ENCODE measurements at places on chromosomes 4 and X. TPM values are rescaled to one million over a fixed set of nuclear protein-coding genes. Genes with fewer than 3 reads are reported as not detected.

MUC7 gene
- not detected for total RNA-seq

FHDC1 gene
- total RNA-seq = 0.25 TPM

SLC2A9 gene
- 1.4 TPM for total RNA-seq

LANCL3 gene
- total RNA-seq = 0.12 TPM

CLGN gene
- total RNA-seq = 29.0 TPM

ARL9 gene
- total RNA-seq = under 0.01 TPM

RASL11B gene
- total RNA-seq = not detected

DMRTC1 gene
- not detected for total RNA-seq

CHRNA9 gene
- total RNA-seq = 0.12 TPM

SMARCA1 gene
- total RNA-seq = 65.7 TPM

ERCC6L gene
- total RNA-seq = 12.4 TPM

HTRA3 gene
- total RNA-seq = 0.55 TPM

TMEM31 gene
- total RNA-seq = not detected

PDE6B gene
- 0.22 TPM for total RNA-seq

GRIA2 gene
- under 0.01 TPM for total RNA-seq

EVC2 gene
- 10.0 TPM for total RNA-seq

LEF1 gene
- 0.33 TPM for total RNA-seq

PORCN gene
- total RNA-seq = 5.2 TPM

TLR3 gene
- 1.8 TPM for total RNA-seq

RAB9A gene
- total RNA-seq = 41.0 TPM

LONRF3 gene
- 1.00 TPM for total RNA-seq

IL1RAPL1 gene
- total RNA-seq = 11.5 TPM

BEX5 gene
- total RNA-seq = 0.33 TPM

SLITRK4 gene
- 0.50 TPM for total RNA-seq

CT45A7 gene
- not detected for total RNA-seq

POU4F2 gene
- total RNA-seq = not detected

CXCL13 gene
- total RNA-seq = not detected

PJA1 gene
- total RNA-seq = 36.5 TPM

HNRNPH2 gene
- 104 TPM for total RNA-seq

ODAPH gene
- total RNA-seq = not detected

SPANXN3 gene
- total RNA-seq = not detected

GSX2 gene
- total RNA-seq = 0.12 TPM

PNMA5 gene
- not detected for total RNA-seq

SHROOM3 gene
- 4.2 TPM for total RNA-seq

PRRG3 gene
- total RNA-seq = 1.2 TPM

HMX1 gene
- not detected for total RNA-seq

AMER1 gene
- 1.2 TPM for total RNA-seq

HSFX4 gene
- total RNA-seq = not detected

TLL1 gene
- under 0.01 TPM for total RNA-seq

DMD gene
- total RNA-seq = 3.9 TPM

CNGA1 gene
- not detected for total RNA-seq

ZNF674 gene
- 2.7 TPM for total RNA-seq

DGAT2L6 gene
- not detected for total RNA-seq

TRAM1L1 gene
- total RNA-seq = 4.6 TPM

PAGE2 gene
- not detected for total RNA-seq

RXFP1 gene
- total RNA-seq = 10.4 TPM

PCDH18 gene
- total RNA-seq = 82.2 TPM

ZFP42 gene
- total RNA-seq = not detected

RAB41 gene
- not detected for total RNA-seq

RAB40AL gene
- total RNA-seq = 0.22 TPM

PLAC8 gene
- total RNA-seq = not detected

TLR1 gene
- total RNA-seq = 2.5 TPM

PNPLA4 gene
- total RNA-seq = 16.6 TPM

MTTP gene
- total RNA-seq = not detected

LDOC1 gene
- total RNA-seq = 4.1 TPM

TASL gene
- total RNA-seq = not detected

All from uterine smooth muscle cell (primary cell).